T1000 (cell line): ENCODE measurements at places on chromosomes 7 and 10.

DNA sequence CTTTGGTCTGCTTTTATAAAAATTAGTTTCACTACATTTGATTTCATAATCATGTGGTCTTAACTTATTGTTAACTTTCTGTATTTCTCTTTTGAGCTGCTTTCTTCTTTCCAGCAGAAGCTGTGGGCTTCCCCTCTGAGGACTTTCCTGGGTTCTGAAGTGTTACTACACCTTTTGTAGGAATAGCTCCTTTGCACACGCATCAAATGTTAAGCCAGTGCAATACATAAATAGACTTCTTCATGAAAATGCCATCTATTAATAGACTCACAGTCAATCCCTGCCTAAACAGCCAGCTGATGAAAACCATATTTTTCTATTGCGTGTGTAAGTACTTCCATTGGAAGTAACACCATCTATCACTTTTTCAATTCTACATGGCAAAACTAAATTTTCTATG, 1.5 kb downstream of the ABCB4 start:
- no peak for DNase-seq

DNA sequence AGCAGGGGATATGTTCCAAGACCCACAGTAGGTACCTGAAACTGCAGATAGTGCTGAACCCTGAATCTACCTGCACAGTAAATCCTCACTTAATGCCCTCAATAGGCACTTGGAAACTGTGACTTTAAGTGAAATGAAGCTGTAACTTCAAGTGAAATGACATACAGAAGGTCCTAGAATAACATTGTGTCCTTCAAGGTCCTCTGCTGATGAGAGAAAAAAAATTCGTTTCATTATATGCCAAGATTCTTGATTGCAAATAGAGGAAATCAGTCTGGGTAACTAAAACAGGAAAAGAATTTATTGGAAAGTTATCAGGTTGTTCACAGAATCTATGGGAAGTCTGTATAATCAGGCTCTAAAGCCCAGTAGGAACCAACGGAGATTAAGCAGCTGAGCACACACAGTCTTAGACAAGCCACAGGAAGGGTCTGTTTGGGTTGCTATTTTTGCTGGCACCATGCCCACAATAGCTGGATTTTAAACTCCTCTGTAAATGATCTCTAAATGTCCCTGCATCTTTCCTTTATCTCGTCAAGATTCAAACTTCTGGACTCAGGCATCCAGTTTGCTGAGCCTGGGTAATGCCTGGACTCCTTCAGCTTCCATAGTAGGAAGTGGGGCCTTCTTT, 57.5 kb downstream of the EXOC4 start:
- DNase-seq, result no peak

GRCh38 chr10:12484941-12485805, 135.8 kb downstream of the CAMK1D start:
- no peak for DNase-seq

DNA sequence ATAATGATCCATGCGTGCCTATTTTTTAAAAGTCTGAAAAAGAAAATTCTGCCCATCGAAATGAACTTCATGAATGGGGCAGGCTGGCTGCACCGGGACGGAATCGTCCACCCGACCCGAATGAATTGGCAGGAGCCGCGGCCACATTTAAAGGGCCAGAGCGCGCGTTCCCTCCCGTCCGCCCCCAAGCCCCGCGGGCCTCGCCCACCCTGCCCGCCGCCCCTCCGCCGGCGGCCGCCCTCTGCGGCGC, 319 bp upstream of the GATA3 start:
- no peak for DNase-seq

- no peak for DNase-seq
Measured at GRCh38 chr7:609365-609764, 89.7 kb upstream of the PDGFA start.

- no peak for DNase-seq
Measured at GRCh38 chr7:20228654-20229053, 11.5 kb upstream of the MACC1 start.

GRCh38 chr10:112375721-112376395, 1.9 kb downstream of the ACSL5 start:
- DNase-seq, result no peak

DNA sequence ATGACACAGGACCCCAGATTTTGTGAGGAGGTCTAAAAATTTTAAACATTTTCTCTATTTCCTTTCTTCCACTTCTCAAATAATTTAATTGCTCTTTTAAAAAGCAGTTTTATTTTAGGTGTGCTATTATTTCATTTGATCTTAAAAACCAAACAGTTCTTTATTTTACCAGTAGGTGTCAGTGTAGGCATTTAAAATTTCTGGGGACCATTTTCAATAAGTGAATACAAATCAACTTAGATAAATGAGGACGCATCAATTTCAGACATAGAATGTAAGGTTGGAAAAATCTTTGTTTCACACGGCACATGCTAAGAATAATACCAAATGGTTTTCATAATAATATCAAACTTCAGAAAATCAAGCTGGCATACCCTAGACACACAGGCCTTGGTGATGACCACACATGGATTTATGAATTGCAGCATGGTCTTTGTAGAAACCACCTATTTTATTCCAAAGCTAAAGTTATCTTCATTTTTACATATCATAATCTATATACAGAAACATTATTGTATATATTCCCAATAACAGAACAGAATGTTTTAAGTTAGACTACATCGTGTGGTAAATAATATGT, 127.6 kb upstream of the SLC26A5 start:
- DNase-seq, result no peak

- no peak for DNase-seq
Measured at GRCh38 chr7:120091807-120092206, 181.2 kb upstream of the KCND2 start.

DNA sequence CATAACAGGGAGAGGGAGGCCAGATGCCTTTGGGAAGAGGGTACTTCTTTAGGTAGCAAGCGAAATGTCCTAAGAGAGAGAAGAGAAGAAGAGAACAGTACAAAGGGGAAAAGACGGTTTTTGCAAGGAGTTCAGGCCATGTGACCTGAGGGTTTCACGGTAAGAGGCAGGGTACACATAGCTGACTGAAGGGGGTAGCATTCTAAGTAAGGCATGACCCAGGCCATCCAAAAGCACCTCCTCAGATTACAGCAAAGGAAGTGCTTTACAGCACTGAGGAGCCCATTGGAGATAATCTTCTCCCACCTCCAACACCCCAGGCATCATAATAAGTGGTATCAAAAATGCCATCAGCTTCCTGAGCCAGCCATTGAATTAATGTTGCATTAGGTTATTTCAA, 258.2 kb upstream of the NPY start:
- DNase-seq, result no peak

DNA sequence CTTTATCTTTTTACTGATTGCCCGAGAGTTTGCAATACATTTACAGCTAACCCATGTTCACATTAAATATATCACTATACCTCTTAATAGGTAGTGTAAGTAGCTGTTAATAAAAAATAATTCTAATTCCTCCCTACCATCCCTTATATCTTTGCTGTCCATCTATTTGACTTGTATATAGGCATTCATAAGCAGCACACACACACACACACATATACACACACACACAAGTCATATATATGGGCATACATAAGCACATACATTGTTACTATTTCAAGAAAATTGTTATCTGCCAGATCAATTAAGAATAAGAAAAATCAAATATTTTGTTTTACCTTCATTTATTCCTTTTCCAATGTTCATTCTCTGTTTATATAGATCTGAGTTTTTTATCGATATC, 176.4 kb downstream of the PPP1R3A start:
- no peak for DNase-seq

DNA sequence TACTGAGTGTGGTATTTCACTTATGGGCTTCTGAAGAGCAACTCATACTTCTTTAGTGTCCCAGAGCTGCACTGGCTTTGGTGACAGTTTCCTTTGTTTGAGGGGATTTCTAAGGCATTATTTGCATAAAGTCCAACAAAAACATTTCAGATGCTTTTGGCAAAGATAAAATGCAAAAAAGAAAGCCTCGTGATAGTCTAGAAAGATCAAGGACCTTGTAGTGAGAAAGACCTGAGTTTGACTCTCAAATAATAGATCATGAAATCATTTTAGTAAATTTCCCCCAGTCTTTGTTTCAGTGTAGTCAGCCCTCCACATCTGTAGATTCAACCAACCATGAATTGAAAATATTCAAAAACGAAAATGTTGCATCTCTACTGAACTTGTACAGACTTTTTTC, 107.4 kb downstream of the EEPD1 start:
- DNase-seq, result no peak
